Left hindlimb (tissue), 1 donor: ENCODE measurements at places on chromosomes 13 and 19.

DNA sequence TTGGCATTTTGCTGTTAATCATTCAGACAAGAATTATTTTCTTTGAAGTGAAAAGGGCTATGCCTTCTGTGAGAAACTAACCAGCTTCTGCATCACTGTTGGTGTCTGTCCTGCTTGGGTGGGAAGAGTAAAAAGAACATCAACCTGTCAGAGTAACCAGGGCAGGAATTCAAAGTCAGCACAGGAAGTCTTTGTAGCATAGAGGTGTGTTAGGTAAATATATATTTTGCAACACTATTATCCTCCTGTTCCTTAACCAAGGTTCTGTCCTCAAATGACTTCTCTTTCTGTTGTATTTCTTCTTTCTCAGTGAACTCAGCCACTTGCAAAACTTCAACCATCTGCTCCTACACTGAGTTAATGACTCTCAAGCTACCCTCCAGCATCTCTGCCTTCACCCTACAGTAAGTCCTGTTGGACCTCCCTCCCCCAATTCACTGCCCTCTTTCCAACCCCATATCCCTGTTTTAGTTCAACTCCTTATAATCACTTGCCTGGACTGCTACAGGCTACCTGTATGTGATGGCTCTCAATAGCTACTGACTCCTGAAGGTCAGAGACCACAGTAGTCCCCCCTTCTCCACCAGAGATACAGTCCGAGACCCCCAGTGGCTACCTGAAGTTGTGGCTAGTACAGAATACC, 49.9 kb downstream of the SMAD9 start:
- DNase-seq: no peak

- DNase-seq: no peak
Measured at GRCh38 chr19:16066611-16067104, 9.6 kb upstream of the TPM4 start.

DNA sequence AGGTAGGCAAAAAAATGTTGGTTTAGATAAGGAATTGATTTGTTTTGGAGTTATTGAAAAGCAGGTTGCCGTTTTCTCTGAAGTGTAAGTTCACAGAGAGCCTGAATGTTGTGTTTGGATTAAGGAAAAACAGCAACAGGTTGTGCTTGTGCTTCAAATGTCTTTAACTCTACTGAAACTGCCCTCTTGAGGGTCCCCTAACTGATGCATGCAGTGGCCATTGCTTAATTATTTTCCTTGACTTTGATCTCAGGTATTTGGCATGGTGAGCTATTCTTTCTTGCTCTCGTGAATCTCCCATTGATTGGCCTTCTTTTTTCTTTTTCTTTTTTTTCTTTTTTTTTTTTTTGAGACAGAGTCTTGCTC, 3.2 kb downstream of the GARRE1 start:
- no peak for DNase-seq

GRCh38 chr19:40663695-40664692, 26.5 kb downstream of the NUMBL start:
- DNase-seq: no peak

GRCh38 chr19:48301886-48302599, 23.3 kb upstream of the EMP3 start:
- no peak for DNase-seq

DNA sequence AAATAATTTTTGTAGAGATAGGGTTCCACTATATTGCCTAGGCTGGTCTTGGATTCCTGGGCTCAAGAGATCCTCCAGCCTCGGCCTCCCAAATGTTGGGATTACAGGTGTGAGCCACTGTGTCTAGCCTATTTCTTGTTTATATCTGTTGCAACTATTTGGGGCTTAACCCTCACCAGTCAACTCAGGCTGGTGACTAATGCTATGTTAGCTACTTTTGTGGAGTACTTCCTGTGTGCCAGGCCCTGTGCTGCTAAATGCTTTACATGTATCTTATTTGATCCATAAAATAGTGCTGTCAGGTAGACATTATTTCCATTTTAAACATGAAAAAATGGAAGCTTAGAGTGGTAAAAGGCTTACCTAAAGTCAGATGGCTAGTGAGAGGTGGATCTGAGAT, 13.8 kb downstream of the CEACAM1 start:
- no peak for DNase-seq
